ENCODE measurements at places on chromosomes 5 and 9.
A peak's percentile ranks its signal among the peaks of the same experiment; 100 is the strongest.

- DNase-seq = peak; percentile 7
Measured at GRCh38 chr5:18281947-18282581, 647.8 kb downstream of the TAF11L14 start.

GRCh38 chr9:126108240-126108639, 218.4 kb upstream of the MVB12B start:
- no peak for DNase-seq

GRCh38 chr9:95103871-95104580, 213.5 kb downstream of the FANCC start:
- no peak for DNase-seq

DNA sequence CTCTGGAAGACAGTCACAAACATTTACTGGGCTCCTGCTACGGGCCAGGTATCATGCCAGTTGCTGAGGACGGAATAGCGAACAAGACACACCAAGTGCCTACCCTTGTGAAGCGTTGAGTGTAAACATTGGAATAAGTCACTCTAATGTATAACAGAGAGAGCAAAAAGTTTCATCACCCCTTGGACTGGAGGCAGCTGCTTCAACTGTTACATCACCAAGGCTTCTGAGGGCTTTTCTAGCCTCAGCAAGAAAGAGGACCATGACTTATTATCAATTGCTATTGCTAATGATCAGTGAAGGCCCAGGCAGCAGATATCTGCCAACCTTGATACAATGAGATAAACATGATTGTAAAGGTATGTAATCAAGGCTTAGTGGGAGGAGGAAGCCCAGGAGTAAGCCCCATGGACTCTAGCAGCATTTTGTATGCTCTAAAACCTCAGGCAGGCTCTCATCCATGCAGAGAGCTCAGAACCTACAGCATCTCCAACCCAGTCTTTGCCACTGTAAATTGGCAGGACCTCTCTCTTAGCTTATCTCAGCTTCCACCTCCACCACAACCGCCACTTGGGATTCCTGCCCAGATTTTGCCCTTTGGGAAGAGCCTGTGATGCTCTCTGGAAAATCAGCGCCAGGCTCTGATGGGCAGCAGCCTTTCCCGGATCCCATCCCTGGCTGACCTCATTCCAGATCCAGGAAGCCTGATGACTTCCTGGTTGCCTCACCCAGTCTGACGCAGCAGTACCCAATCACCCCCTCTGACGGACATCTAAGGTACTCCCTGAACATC, 54.5 kb downstream of the ADAM19 start:
- no peak for DNase-seq

- peak; percentile 89 for DNase-seq
Measured at GRCh38 chr5:138336952-138337684, 948 bp upstream of the FAM53C start.

GRCh38 chr5:36653044-36653705, 46.8 kb downstream of the SLC1A3 start:
- DNase-seq = no peak

GRCh38 chr5:10499776-10500175, 58.1 kb downstream of the ROPN1L start:
- no peak for DNase-seq

DNA sequence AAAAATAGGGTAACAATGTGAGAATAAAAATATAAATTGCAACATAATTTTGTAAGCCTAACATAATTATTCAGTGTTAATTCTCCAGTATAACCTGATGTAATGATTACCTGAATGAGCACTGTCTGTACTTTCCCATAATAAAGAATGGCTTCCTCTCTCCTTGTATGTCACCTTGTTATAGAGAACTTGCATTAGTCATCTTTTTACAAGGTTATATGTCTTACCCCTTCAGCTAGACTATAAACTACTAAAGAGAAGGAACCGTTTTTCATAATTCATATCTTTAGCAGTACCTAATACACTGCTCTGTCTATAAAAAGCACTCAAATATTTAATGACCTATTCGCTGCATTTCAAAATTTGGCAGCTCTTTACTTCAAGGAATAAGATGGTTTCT, 19.8 kb downstream of the STRBP start:
- DNase-seq = no peak

DNA sequence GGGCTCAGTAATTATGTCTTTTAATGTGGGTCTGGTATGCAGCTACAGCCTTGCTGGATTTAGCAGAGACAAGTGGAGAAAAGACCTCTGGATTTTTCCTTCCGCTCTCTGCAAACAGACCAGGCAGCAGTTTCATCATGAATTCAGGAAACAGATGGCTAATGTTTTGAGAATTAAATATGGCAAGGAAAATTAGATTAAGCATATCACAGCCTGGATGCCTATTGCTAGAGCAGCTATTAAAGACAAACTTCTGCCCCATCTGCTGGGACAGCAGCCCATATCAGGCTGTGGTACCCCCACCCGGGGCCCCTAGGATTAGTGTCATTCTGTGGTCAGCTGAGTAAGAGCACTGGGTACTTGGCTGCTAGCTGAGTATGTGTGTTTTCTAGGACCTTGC, 6.2 kb downstream of the SKP2 start:
- DNase-seq = no peak

GRCh38 chr5:100841358-100842076, 61.6 kb downstream of the ST8SIA4 start:
- peak; percentile 23 for DNase-seq

DNA sequence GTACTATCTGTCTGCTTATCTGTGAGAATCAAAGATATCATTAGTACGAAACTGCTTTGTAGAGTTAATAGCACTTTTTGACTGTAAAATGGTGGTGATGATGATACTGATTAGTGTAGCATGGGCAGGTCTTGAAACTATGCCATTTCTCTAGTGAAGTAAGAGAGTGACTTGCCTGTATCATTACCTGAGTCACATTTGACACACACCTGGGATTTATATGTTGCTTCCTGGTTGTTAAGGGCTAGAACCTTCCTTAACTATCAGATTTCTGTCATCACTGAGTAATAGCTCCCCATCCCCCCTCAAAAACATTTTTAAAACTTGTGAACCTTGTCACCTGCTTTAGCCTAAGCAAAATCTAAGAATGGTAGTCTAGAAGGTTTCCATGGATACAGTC, 135.6 kb upstream of the RORB start:
- no peak for DNase-seq

DNA sequence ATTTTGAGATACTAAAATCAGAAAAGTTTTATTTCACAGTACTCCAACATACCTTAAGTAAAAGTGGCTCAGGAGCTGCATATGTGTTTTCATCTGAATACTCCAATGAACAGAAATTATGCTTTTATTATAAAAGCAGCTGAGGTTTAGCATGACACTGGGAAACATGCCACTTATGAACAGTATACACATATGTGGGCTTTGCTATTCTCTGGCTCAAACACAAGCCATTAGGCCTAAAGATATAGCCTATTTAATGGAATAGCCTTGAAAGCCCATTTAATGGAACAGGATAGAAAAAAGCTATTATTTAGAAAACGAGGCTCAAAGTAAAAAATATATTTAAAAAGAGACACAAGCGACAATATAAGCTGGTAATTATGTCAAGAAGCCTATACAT, 74.1 kb downstream of the SLC38A9 start:
- no peak for DNase-seq

DNA sequence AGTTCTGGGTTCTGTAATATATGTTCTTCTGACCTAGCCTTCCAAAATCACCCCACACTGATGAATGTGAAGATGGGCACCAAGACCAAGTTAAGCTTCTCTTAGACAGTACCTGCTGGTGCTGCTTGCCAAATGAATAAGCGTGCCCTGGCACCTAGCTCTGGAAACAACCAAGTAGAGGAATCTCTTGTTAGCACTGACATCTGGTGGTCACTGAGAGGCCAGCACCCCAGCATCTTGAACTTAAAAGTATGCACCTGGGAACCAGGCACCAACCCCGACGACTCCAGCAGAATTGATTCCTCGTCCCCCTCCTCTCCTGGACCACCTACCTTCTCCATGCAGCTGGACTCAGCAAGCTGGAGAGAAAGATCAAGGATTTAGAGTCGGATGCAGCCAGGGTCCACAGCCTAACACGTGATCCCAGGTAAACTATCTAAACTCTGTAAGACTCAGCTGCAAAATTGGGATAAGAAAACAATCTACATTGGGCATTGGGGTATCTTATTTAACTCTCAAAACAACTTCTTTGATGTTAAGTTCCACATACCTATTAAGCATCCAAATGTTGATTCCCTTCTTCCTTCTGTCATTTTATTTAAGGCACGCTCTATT, 89.8 kb downstream of the SLC1A3 start:
- DNase-seq = no peak

DNA sequence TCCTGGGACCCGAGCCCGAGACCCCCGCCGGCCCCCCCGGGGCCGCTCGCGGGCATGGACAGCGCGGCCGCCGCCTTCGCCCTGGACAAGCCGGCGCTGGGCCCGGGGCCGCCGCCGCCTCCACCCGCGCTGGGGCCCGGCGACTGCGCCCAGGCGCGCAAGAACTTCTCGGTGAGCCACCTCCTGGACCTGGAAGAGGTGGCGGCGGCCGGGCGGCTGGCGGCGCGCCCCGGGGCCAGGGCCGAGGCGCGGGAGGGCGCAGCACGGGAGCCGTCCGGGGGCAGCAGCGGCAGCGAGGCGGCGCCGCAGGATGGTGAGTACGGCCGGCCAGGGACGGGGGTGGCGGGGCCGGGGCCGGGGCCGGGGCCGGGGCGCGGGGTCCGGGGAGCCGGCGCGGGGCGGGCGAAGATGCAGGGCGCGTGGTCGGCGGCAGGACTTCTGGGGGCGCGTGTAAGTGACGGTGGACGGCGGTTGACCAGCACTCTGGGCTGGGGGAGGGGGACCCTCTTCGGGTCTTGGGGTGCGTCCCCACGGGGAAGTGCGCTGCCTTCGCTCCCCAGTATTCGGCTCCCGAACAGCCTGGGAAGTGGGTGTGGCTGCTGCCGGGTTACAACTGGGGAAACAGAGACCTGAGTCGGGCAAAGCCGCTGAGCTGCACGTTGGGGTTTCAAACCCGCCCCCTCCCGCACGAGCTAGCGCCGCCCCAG, 520 bp downstream of the PRRX2 start:
- no peak for DNase-seq

GRCh38 chr5:33737697-33738096, 154.1 kb downstream of the ADAMTS12 start:
- no peak for DNase-seq

DNA sequence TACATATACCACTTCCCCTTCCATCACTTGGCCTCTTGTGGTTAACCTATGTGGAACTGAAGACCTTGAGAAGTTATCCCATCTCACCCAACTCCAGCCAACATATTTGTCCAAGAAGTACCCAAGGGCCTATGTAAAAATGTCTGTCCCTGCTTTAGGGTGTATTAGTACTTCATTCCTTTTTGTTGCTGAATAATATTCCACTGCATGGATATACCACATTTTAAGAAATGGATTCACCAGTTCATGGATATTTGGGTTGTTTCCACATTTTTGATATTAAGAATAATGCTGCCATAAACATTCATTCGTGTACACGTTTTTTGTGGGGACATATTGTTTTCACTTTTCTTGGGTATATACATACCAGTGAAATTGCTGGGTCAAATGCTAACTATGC, 28.6 kb downstream of the IDNK start:
- DNase-seq = no peak

DNA sequence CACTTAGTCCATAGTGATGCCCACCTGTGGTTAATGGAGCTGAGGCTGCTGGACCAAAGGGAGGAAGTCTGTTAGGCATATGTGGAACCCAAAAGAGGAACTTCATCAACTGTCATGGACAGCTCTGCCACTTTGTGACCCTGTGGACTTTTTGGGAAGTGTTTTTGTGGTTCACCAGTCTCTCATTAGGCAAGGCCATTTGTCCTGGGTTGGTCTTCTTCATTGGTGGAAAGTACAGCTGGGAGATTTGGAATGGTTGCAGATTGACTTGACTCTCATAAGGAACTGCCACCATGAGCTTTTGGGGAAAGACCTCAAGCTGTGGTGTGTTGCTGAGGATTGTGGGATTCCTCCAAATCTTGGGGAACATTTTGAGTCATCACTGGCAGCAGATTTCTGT, 31.9 kb upstream of the IL12B start:
- DNase-seq = peak; percentile 88

DNA sequence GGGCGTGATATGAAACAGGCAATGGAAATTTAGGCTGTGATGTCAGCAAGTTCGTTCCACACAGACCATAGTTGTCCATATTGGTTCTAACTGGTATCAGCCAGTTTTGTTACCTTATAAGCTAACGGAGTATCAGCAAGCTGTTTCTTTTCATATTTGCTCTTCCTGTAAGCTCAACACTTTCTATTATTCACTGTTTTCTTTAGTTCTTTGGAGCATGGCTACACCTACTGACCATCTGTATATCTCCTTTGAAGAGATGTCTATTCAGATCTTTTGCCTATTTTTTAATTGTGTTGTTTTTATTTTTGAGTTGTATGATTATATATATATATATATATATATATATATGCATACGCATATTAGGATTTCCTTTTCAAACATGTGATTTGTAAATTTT, 1057.2 kb upstream of the CDH10 start:
- no peak for DNase-seq

- peak; percentile 7 for DNase-seq
Measured at GRCh38 chr5:74316064-74316603, 324.4 kb downstream of the ENC1 start.

GRCh38 chr9:135610290-135611141, 28.8 kb downstream of the GLT6D1 start:
- DNase-seq = no peak

GRCh38 chr9:95017062-95017461, 290.6 kb downstream of the AOPEP start:
- no peak for DNase-seq

- DNase-seq = no peak
Measured at GRCh38 chr5:53923961-53924360, 363.5 kb downstream of the NDUFS4 start.

DNA sequence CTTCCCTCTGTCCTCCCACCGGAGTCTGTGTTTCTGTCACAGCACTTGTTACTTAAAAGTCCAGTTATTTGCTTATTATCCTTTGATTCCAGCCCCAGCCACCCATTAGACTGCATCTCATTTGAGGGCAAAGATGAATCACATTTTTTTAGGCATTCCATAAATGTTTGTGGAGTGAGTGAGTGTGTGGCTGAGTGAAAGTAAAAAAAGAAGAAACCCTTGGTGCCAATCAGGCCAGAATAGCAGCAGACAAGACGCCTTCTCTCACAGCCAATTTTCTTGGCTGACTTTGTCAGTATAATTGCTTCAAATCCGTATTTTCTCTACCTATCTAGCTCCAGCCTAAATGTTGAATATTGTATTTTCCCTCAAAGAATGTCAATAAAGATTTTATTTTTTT, 613.0 kb upstream of the WWC1 start:
- no peak for DNase-seq

Measured in CD14-positive monocyte (primary cell).